ENCODE measurements at places on chromosomes 6 and 20. TPM values are rescaled to one million over a fixed set of nuclear protein-coding genes. Genes with fewer than 3 reads are reported as not detected.

CCN6 gene
- 0.10 TPM for total RNA-seq

VIP gene
- 0.10 TPM for total RNA-seq

DEFB128 gene
- not detected for total RNA-seq

OLIG3 gene
- total RNA-seq, result not detected

DSP gene
- total RNA-seq, result 11.4 TPM

Data from smooth muscle cell of the pulmonary artery (primary cell).